GM12878 (cell line): ENCODE measurements at places on chromosomes 11 and 22. TPM values are rescaled to one million over a fixed set of nuclear protein-coding genes. Genes with fewer than 3 reads are reported as not detected.

The IFITM1 gene
- 396 and 453 TPM in 2 replicates for total RNA-seq

The ZBTB44 gene
- 18.5 and 20.4 TPM in 2 replicates for total RNA-seq

The TLCD5 gene
- total RNA-seq = 3.1 and 3.5 TPM in 2 replicates

The RASGRP2 gene
- total RNA-seq = 8.3 and 9.0 TPM in 2 replicates

- no peak overlapping the region for H3K27ac ChIP-seq
- H3K4me1 ChIP-seq = no peaks in the 10 kb centered on the region
- DNase-seq = no peak
These were observed 112.5 kb downstream of the BBOX1 start for GRCh38 chr11:27153136-27153535.

GRCh38 chr11:6611092-6611962, 689 bp downstream of the TAF10 start:
- no peaks in the 10 kb centered on the region for H3K27me3 ChIP-seq
- H3K4me1 ChIP-seq = peaks cover 32% of the 10 kb centered on the region
- H3K36me3 ChIP-seq = peaks cover 23% of the 10 kb centered on the region
- no peak for DNase-seq
- H3K27ac ChIP-seq = peak overlapping the region; percentile 99
- H3K4me3 ChIP-seq = peak overlapping the region; percentile 87

DNA sequence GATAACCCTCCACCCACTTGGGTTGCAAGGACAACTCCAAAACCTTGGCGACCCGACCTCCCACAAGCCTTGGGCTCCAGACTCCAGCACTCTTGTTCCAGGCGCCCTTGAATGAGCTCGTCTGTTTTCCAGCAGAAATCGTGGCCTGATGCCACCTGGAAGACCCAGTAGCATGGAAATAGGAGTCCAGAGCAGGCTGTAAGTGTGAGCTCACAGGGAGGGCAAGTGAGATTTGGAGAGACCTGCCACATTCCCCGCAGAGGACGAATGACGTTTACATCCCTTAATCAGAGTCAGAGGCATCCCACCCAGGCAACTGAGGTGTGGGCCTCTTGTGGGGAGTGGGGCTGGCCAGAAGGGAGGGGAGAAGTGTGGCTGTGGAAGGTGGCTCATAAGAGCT, 71.9 kb downstream of the LDLRAD3 start:
- no peak overlapping the region for H3K4me3 ChIP-seq
- H3K27ac ChIP-seq = no peak overlapping the region
- H3K36me3 ChIP-seq = no peaks in the 10 kb centered on the region
- H3K27me3 ChIP-seq = no peaks in the 10 kb centered on the region
- DNase-seq = no peak
- H3K4me1 ChIP-seq = no peaks in the 10 kb centered on the region

GRCh38 chr11:9726321-9727022, 62.6 kb downstream of the SWAP70 start:
- no peaks in the 10 kb centered on the region for H3K27me3 ChIP-seq
- DNase-seq = no peak
- H3K4me3 ChIP-seq = no peak overlapping the region

DNA sequence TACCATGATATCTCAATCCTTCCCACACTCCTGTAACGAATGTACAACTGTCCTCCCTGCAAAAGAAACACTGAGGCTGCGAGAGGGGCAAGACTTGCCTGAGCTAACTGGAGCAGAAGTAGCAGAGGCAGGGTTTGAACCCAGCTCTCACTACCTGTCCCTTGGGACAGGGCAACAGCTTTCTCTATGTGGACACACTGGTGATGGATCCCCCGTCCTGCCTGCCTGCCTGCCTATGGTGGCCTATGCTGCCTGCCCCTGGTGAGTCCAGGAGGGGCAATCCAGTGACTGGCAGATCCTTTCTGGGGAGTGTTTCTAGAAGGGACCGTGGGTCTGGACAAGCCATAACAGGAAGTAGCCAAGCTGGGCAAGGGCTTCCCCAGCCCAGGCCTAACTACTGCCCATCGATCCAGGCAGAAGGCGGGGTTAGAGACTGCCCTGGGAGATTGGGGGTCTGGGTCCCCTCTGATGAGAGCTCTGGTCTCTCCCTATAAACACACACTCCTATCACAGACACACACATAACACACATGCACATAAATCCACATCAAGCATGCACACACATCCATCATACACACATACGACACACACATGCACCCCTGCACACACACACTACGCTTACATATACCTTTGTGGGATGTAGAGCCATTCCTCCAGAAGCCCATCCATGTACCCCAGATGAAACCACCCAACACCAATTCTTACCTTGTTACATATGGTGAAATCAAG, 1.1 kb upstream of the EMID1 start:
- no peak for DNase-seq
- peak overlapping the region; percentile 32 for H3K4me3 ChIP-seq
- H3K27ac ChIP-seq = peak overlapping the region; percentile 90
- no peaks in the 10 kb centered on the region for H3K27me3 ChIP-seq

DNA sequence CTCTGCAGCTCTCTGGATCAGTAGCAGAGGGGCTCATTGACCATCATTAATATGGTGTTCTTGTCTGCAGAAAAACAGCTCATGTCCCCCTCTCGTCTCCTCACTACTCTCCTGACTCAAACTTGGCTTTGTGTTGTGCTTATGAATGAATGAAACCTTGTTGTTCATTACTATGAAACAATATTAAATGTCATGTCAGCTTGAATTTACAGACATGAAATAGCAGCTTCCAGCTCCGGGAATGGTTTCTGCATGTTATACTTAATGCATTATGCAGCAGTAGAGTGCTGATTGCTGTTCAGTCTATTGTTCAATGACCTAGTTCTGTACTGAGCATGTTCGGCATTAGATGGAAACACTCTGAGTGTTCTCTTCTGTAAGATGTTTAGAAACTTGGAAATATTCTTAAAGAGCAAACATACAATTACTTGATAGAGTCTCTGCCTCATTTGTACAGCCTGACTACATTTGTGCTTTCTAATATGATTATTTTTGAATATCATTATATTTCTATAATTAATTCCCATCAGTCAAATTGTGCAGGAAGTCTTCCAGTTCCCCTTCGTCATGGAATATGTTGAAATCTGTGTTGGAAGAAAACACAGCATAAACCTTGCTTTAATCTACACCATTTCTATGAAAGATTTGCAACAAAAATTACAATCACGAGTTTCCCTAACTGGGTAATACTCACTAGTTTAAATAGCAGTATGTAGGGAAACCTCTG, 340.4 kb downstream of the SOX6 start:
- no peak overlapping the region for H3K27ac ChIP-seq
- no peaks in the 10 kb centered on the region for H3K4me1 ChIP-seq
- DNase-seq = no peak
- no peaks in the 10 kb centered on the region for H3K36me3 ChIP-seq
- no peaks in the 10 kb centered on the region; the same call in 1 of the 2 replicates for H3K27me3 ChIP-seq

DNA sequence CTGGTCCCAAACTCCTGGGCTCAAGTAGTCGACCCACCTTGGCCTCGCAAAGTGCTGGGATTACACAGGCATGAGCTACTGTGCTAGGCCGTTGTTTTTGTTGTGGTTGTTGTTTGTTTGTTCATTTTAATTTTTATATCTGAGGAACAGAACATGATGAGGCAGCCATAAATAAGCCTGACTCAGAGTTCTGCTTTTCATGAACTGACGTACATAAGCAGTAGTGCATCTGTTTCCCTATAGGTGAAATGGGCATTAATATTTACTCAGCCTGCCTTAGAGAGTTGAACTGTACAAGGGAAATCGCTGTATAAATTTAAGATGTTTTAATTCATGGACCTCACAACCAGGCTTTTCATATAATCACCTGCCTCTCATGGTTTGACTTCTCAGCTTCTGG, 80.5 kb downstream of the PDHX start:
- DNase-seq = no peak
- no peak overlapping the region for H3K27ac ChIP-seq
- no peak overlapping the region for H3K4me3 ChIP-seq
- peaks cover 8% of the 10 kb centered on the region; the same call in 1 of the 2 replicates for H3K4me1 ChIP-seq
- H3K27me3 ChIP-seq = no peaks in the 10 kb centered on the region

- DNase-seq = no peak
- H3K4me1 ChIP-seq = peaks cover 9% of the 10 kb centered on the region
- H3K4me3 ChIP-seq = peak within 1 kb of the TSS; percentile 100
- peak within 1 kb of the TSS; percentile 90 for H3K27ac ChIP-seq
These were observed at the start of gene LMF2 for GRCh38 chr22:50507421-50507990. LMF2 (minus strand) TSS chr22:50507702; CDS start chr22:50507675, 27 bp downstream.

GRCh38 chr22:26134654-26135330, 34.5 kb upstream of the SEZ6L start:
- no peak for DNase-seq
- no peaks in the 10 kb centered on the region for H3K4me1 ChIP-seq
- H3K27me3 ChIP-seq = peaks cover 6% of the 10 kb centered on the region

GRCh38 chr22:40070701-40071100, 75.9 kb downstream of the FAM83F start:
- H3K27ac ChIP-seq = no peak overlapping the region
- H3K4me3 ChIP-seq = no peak overlapping the region
- H3K4me1 ChIP-seq = peaks cover 9% of the 10 kb centered on the region; the same call in 1 of the 2 replicates
- DNase-seq = no peak
- no peaks in the 10 kb centered on the region for H3K36me3 ChIP-seq
- no peaks in the 10 kb centered on the region for H3K27me3 ChIP-seq

- H3K36me3 ChIP-seq = no peaks in the 10 kb centered on the region
- H3K4me1 ChIP-seq = peaks cover 19% of the 10 kb centered on the region
- peak; percentile 53 for DNase-seq
- H3K27ac ChIP-seq = peak overlapping the region; percentile 41
These were observed 44.6 kb downstream of the C11orf91 start for GRCh38 chr11:33655842-33656600.

GRCh38 chr22:17057959-17058814, 26.6 kb upstream of the IL17RA start:
- H3K36me3 ChIP-seq = no peaks in the 10 kb centered on the region; the same call in none of the 2 replicates
- no peak overlapping the region for H3K27ac ChIP-seq
- H3K4me3 ChIP-seq = no peak overlapping the region
- no peak for DNase-seq

DNA sequence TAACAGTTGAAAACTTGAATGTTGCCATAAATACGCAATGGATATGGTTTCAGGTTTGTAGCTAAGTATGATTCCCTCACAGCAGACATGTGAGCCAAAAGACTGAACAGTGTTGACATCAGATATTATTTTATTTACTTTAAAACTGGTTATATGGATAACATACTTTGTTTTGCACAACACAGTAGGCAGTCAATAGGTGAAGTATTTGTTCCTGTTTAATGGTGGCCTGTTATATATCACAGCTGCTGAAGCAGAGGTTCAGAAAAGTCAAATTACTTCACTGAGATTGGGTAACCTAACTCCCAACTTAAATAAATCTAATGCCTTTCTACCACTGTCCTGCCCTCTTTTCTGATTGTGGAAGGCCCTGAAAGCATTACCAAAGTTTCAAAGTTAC, 44.6 kb downstream of the YAP1 start:
- H3K4me1 ChIP-seq = no peaks in the 10 kb centered on the region
- H3K27ac ChIP-seq = no peak overlapping the region
- no peaks in the 10 kb centered on the region for H3K36me3 ChIP-seq
- no peak for DNase-seq

- peak overlapping the region; percentile 79 for H3K27ac ChIP-seq
- H3K4me3 ChIP-seq = peak overlapping the region; percentile 30; the same call in 1 of the 2 replicates
- H3K27me3 ChIP-seq = no peaks in the 10 kb centered on the region
- peaks cover 43% of the 10 kb centered on the region for H3K4me1 ChIP-seq
These were observed 68.3 kb upstream of the POU2AF2 start for GRCh38 chr11:111177037-111177871.

- DNase-seq = no peak
- no peaks in the 10 kb centered on the region for H3K36me3 ChIP-seq
- H3K27me3 ChIP-seq = no peaks in the 10 kb centered on the region; the same call in 1 of the 2 replicates
- H3K4me1 ChIP-seq = no peaks in the 10 kb centered on the region
- no peak overlapping the region for H3K27ac ChIP-seq
These were observed 2.2 kb downstream of the TNNT3 start for GRCh38 chr11:1921574-1922141.

- no peak for DNase-seq
- no peak overlapping the region for H3K27ac ChIP-seq
- H3K36me3 ChIP-seq = no peaks in the 10 kb centered on the region
- H3K4me3 ChIP-seq = no peak overlapping the region
- no peaks in the 10 kb centered on the region for H3K27me3 ChIP-seq
These were observed 26.7 kb downstream of the UPB1 start for GRCh38 chr22:24521791-24522245.

- no peaks in the 10 kb centered on the region for H3K27me3 ChIP-seq
- H3K4me1 ChIP-seq = peaks cover 2% of the 10 kb centered on the region; the same call in 1 of the 2 replicates
- H3K36me3 ChIP-seq = peaks cover 11% of the 10 kb centered on the region
These were observed 5.7 kb downstream of the SLC39A13 start for GRCh38 chr11:47413908-47414684.

DNA sequence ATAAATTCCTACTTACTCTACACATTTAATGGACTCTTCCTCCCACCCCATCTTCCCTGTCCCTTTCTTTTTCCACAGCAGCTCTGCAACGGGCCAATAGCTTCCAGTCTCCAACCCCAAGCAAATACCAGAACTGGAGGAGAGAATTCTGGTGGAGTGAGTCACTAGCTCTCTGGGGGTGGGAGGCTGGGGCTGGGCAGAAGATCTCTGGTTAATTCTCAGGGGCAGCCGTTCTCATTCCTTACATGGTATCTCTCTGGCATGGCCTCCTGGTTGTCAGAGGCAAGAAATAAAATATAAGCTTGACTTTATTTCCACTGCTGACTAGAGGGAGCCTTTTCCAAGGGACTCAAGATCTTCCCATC, 90.4 kb upstream of the PARVA start:
- no peak for DNase-seq
- H3K27ac ChIP-seq = no peak overlapping the region
- no peaks in the 10 kb centered on the region for H3K36me3 ChIP-seq
- no peak overlapping the region for H3K4me3 ChIP-seq
- H3K4me1 ChIP-seq = no peaks in the 10 kb centered on the region
- no peaks in the 10 kb centered on the region for H3K27me3 ChIP-seq
